ENCODE measurements at places on chromosomes 2 and 18.
A peak's percentile ranks its signal among the peaks of the same experiment; 100 is the strongest.

DNA sequence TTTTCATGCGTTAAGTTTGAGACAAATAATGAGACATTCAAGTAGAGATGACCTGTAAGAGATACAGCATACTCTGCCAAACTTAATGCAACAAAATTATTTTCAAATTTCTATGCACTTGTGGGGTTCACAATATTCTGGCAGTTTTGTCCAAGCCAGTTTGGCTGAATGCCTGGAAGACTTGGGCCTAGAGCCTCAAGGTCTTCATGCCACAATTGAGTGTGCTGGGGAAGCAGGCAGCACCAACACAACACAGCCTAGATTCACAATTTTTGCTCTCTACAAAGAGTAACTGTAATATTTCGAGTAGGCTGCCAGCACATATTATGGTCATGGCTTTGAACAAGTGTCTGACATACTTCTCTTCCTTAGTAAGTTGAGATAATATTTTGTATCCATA lies 461.4 kb upstream of the SPHKAP start:
- no peak for DNase-seq

DNA sequence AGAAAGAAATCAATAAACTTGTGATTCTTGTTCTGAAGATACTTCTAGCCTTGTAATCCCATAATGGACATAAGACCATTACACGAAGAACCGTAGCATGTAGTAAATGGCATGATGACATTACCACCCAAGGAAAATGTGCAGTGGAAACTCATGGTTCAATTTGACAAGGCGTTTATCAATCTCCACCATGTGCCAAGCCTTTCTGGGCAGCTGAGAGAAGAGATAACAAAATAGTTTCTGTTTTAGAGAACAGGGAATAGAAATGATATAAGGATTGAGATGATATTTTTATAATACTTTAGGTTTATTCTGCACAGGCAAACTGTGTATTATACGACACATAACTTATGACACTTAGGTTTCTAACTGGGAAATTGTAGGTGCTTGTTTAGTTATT lies 19.2 kb downstream of the ABI2 start:
- no peak for DNase-seq

DNA sequence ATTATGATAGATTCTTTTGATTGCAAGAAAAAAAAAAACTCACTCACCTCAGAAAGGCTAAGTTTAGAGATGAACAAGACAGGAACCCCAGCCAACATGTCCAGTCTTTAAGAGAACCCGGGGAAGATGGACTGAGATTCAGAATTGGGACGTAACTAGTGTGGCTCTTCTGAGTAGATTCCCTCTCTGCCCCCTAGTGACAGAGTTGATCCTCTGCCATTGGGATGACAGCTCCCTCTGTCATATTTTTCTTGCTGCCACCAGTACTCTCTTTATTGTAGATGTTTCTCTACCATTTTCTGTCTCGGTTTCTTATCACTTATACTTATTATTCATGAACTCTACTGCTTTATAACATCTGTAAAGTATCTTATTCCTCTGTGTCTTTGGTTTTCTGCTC lies 77.7 kb downstream of the GULP1 start:
- DNase-seq: peak; percentile 49

GRCh38 chr2:122340246-122340645 lies 584.8 kb downstream of the TSN start:
- no peak for DNase-seq

DNA sequence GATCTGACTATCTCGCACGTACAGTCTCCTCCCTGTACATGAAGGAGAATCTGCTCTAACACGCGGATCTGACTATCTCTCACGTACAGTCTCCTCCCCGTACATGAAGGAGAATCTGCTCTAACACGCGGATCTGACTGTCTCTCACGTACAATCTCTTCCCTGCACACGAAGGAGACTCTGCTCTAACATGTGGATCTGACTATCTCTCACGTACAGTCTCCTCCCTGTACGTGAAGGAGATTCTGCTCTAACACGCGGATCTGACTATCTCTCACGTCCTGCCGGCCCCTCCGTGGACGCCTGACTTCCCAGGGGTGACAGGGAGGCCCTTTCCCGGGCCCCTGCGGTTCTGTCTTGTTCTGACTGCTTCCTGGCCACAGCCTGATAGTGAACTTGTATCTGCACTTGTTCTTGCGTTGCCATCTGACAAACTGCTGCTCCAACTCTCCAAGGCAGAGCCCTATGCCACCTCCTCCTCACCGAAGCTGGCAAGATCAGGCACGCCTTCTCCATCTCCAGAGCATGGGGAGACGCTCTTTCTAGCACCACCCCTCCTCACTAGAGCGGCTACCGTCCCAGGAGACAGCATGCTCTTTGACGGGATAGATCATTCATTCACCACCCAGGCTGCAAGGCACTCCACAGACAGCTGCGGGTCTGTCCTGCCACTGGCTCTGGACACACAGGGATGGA lies 238.6 kb downstream of the TWIST2 start:
- DNase-seq: no peak

Measured in SW480 (cell line).